ENCODE measurements at places on chromosomes 13 and 19.

DNA sequence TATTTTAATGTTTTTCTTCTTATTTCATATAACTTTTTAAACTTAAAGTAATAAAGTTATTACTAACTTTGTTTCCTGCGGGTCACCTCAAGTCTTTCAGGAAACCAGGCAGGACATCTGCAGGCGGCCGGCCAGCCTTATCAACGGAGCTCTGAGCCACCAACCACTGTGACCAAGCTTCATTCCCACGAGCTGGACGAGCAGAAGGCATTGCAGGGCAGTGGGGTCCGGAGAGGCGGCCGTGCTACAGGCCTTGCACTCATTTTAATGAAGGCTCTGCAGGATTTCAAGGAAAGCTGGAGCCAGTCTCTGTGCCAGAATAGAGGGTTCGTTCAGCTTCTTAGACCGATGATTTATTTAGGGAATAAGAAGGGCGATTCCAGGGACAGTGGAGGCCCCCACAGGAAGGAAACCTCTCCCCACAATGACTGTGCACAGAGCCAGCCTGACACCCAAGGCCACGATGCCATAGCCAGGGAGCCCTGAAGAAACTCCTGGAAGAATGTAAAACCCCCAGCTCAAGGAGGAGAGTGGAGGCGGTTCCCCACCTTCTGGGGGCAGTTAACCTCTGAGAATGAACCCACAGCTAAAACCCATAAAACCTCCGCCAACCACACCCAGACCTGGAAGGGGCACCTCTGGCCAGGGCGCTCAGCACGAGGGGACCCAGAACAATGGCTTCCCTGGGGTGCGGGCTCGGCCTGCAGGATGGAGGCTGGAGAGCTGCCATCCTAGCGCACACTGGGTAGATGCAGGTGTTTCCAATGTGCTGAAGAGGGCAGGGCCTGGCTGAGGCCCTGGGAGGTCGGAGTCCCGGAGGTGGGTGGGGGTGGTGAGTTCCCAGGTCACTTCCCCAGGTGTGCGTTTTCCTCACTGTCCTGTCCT is 75.0 kb downstream of the RASA3 start:
- no peak for DNase-seq

DNA sequence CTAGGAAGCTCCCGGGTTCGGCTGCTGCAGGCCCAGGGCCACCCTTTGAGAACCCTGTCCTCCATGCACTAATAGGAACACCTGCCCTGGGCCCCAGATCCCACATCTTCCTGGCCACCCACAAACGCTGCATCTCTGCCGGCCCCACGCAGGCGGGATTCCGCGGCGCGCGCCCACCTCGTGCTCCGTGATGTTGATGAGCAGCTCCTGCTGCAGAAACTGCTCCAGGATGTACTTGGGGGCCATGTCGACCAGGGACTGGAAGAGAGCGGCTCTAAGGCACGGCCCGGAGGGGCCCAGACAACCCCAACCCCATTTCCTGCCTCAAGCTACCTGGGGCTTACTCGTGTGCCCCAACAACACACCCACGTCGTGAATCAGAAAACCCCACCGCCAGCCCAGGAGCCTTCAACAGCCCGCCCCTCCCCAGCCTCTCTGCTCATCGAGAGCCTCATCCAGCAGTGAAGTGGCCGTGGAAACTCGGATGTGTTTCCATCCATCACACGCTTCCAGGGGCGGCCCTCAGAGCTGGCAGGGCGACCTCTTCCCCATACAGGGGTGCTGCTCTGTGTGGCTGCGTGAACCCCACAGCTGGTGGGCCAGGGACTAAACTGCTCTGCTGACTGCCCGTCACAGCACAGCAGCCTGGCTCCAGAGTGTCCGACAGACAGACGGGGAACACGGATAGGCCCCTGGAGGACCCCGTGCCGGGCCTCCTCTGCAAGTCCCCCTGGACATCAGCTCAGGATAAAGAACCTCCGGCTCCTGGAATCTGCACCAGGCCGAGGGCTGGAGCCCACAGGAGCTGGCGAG is 4.2 kb downstream of the POLR2E start:
- no peak for DNase-seq

- DNase-seq, result peak; percentile 56
These were observed 51.2 kb downstream of the NLRP12 start for GRCh38 chr19:53772943-53773342.

- no peak for DNase-seq
These were observed 1381.5 kb upstream of the SPRY2 start for GRCh38 chr13:81722456-81722855.

DNA sequence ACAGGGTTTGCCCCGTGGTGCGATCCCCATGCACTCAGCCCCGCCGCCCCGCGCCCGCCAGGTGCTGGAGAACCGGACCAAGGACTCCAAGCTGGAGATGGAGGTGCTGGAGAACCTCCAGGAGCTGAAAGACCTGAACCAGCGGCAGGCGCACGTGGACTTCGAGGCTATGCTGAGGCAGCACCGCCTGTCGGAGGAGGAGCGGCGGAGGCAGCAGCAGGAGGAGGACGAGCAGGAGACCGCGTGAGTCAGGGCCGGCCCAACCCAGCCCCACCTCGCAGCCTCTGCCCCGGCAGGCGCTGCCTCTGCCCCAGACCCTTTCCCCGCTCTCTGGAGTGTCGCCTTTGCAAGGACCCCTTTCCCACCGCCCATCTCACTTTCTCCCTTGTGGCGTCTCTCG is 11.3 kb downstream of the YJU2 start:
- no peak for DNase-seq

DNA sequence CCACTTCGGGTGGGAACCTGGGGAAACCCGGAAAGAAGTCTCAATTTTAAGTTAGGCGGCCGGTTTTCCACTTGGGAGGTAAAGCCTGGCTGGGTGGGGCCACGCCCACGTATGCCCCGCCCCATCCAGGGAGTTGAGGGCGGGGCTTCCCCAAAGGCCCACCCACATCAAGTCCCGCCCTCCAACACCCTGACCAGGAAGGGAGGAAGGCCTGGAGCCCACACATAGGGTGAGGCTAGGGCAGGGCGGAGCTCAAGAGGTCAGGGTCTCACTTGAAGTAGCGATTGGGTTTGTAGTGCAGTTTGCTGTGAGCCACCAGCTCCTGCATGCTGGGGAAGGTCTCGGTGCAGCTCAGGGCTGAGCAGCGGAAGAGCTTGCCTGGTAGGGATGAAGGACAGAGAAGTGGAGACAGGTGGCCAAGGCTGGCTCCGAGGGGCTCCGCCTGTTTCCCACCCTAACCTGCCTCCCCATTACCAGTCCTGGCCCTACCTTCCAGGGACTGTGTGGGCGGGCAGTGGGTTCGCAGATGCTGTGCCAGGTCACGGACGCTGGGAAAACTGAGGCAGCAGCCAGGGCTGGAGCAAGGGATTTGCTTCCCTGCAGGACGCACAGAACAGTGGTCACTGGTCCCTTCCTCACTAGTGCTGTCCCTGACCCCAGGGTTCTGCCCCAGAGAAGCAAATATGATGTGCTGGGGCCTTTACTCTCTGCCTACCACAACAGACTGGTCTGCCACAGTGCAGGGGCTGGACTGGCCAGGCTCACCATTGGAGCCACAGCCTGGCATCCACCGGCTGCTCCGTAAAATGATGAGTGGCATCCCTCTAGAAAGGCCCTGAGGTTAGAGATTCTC is 1.6 kb downstream of the ZNF414 start:
- peak; percentile 15 for DNase-seq

GRCh38 chr19:12364391-12365235 is 870 bp downstream of the ZNF442 start:
- no peak for DNase-seq

DNA sequence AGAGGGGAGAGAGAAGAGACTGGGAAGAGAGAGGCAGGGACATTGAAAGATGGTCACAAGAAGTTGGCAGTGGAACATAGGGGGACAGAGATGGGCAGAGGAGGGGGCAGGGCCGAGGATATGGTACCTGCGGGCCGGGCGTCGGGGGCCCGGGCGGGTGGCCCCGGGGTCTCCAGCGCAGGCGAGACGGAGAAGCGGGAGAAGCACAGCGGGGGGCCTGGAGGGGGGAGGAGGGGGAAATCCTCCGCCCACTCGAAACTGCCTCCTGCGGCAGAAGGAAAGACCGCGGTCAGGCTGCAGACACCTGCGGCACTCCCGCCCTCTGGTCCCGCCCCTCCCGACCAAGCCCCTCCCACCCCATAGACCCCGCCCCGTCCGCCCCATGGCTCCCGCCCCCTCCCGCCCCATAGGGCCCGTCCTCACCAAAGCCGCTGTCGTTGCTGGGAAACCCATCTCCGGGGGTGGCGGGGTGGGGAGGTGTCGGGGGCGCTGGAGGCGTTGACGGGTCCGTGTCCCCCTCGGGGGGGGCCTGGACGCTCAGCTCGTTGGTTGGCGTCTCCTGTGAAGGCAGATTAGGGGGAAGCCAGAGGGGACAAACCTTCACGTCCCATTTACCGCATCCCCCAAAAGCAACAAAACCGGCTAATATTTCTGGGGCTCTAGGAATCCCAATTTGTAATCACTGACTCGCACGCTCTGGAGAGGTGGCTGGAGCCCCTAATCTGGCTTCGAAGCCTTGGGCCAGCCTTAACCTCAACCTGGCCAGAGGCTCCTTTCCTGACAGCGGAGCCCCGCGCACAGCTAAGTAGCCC is 20.4 kb downstream of the LMTK3 start:
- DNase-seq, result no peak

- no peak for DNase-seq
These were observed 130.8 kb downstream of the OLFM4 start for GRCh38 chr13:53159431-53159830.

GRCh38 chr13:56317841-56318240 is 822.9 kb upstream of the PRR20A start:
- no peak for DNase-seq

DNA sequence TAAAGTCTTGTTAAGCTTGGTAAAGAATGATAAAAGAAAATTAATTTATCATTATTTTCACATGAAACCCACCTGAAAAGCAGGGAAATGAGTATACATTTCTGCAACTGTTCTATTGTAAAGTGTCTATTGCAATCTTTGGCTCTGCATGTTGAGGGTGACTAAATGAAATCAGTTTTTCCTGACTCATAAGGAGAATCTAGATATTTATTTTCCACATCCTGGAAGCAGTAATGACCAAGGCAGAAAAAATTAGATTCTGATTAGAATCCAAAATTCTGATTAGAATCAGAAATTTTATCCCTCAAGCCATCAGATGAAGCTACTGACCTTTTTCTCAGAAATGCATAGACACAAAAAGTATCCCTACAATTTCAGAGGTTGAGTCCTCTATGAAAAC is 178.4 kb downstream of the MYO16 start:
- no peak for DNase-seq

DNA sequence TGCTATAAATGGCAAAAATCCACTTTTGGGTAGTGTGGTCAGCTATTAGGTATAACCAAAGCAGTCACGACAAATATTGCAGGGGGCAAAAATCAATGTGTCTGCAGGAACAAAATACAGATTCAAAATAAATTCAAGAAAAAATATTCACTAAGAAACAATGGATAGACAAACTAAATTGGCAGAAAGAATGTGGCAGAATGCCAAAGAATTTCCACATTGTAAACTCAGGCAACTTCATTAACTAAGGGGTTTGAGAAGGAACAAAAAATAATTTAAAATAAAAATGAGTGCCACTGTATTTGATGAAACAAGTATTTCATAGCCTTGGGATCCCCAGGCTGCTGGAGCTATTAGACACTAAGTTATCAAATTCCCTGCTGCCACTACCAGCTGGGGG is 193.1 kb downstream of the VWA8 start:
- peak; percentile 6 for DNase-seq

DNA sequence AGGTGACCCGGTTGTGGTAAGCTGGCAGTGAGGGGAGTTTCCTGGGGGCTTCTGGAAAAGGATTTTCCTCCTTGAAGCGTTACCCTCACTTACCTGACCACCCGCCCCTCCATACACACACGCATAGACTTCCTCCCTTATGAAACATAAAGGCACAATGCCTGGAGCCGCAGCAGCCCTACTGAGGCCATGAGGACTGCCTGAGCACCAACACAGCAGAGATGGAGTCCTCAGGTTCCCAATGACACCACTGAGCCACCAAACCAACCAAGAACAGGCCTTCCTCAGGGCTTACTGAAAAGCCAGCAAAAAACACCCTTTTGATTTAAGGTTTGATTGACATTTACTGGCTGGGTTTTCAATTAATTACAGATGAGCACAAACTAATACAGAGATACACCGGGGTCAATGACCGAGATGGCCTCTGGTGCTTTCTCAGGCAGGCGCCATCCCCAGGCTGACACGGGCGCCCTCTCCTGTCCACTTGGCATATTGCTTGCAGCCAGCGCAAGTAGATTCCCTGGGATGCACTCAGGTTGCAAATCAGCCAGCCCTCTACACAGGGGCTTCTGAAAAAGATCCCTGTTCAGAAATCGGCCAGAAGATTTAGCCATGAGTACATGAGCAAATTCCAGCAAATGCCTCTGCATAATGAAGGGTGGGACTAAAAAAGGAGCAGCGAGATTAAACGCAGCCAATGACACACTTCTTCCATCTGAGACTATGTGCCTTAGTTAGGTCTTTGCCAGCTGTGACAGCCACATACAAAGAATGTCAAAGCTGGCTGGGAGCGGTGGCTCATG is 14.8 kb downstream of the OPA3 start:
- DNase-seq, result no peak

DNA sequence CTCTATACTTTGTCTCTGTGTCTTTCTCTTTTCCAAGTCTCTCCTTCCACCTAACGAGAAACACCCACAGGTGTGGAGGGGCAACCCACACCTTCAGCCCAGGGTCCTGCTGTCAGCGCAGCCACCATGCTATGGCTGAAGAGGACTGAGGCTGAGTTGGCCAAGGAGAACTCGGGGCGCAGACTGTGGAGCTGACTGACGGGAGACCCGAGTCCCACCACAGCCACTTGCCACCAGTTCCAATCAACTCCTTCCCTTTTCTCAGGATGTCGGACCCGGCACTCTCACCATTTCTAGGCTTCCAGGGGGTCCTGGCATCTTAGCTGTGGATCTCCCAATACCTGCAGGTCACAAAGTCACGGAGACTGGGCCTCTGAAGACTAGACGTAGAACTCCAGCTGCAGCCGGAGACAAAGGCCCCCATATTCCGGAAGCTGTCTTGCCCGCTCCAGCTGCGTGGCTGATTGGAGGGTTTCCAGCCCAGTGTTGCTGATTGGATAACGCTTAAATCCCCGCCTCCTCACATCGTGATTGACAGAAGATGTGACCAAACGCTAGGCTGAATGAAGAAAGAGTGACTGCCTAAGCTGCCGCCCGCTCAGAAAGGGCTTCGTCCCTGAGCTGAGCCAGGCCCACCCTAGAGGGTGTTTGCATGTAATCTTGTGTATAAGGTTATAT is 63.6 kb downstream of the ZNF429 start:
- DNase-seq, result peak; percentile 68

DNA sequence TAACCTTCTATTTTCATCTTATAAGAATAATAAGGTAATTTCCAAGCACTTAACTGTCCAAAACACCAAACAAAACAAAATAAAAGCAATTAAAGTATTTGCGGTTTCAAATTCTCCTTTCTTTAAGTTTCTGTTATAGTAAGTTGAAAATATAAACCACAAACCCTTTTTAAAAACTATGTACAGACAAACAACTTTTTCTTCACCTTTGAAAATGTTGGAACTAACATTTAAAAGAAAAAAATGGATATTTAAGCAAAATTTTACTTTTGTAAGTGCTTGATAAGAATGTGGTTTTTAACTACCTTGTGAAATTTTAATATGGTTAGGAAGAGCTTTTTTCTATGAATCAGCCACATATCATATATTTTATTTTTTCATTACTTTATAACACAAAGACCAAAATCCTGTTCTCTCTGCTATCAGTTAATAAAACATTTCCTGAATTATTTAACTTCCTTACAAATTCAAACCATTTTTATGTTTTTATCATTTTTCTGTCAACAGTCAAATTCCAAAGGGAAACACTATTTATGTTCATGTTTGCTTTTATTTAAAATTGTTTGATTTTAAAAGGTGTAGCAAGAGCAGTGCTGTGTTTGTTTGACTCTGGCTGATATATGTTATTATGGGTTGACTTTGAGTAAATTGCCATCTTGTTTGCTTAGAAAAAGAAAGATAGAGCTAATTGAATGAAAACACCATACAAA is 554.1 kb upstream of the KLHL1 start:
- DNase-seq, result no peak

Measured in kidney glomerular epithelial cell (primary cell).